ENCODE measurements at places on chromosomes 7 and 10. TPM values are rescaled to one million over a fixed set of nuclear protein-coding genes. Genes with fewer than 3 reads are reported as not detected.

The NKX1-2 gene
- not detected for total RNA-seq

DNA sequence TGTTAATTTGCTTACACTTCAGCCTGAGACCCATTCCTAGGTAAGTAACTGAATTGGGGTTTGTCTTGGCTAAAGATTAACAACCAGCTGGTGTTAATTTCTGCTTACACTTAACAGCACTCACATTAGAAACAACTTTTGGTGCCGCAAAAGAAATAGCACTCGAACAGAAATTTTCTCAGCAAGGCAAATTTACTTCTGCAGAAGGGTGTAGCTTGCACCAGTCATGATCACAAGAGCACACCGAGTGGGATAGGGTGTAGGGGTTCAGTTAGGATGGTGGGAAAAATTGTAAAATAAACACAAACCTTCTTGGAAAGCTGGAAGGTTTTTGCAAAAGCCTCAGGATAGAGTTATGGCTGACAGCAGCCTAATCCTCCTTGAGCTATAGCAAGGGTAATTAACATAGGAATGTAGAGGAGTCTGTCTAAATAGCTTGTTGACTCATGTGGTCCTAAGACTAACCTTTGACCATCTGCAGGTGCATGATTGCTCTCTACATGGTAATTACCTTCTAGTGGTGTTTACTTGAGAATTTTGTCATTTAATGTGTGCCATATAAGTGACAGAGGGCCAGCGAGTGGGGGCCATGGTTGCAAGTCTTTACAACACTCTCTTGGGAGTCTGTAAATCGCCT, 67.8 kb upstream of the CDK13 start:
- DNase-seq: no peak

- DNase-seq: no peak
Observed at GRCh38 chr10:58350619-58351323, 16.0 kb downstream of the UBE2D1 start.

The FBXL13 gene
- 1.4 TPM for total RNA-seq

DNA sequence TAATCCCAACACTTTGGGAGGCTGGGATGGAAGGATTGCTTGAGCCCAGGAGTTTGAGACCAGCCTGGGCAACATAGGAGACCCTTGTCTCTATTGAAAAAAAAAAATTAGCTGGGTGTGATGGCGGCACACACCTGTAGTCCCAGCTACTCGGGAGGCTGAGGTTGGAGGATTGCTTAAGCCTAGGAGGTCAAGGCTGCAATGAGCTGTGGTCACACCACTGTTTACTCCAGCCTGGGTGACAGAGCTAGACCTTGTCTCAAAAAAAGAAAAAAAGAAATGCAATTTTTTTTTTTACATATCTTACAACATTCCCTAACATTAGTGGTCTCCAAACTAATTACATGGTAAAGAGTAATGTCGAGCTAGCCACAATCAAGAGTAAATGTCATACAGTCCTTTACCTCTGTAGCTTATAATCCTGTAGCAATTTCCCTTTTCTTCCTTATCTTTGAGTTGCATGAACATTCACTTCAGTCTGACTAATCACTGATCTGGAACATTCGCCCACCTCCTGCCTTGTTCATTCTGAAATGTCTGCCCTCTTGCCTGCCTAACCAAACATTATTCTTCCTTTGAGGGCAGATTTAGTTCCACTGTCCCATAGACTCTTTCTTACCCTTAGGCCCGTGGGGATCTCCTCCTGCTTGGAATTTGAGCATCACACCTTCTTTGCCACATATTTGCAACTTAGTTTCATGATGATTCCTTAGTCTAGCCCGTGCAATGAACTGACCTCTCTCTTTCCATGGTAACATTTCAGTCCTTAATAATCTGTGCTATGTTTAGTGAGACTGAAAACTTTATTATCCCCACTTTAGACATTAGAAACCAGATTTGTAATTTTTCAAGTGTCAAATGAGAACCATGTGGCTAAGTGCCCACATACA, 4.8 kb upstream of the VCL start:
- no peak for DNase-seq

GRCh38 chr7:148395990-148396716, 194.4 kb upstream of the C7orf33 start:
- no peak for DNase-seq

DNA sequence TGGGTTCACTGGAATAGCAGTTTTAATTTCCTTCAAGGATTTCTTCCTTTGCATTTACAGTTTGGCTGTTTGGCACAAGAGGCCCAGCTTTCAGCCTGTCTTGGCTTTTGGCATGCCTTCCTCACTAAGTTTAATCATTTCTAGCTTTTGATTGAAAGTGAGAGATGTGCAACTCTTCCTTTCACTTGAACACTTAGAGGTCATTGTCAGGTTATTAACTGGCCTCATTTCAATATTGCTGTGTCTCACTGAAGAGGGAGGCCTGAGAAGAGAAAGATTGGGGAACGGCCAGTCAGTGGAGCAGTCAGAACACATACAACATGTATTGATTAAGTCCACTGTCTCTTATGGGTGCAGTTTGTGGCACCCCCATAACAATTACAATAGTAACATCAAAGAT, 33.9 kb downstream of the PTTG1IP2 start:
- no peak for DNase-seq

GRCh38 chr7:99252166-99252895, 20.3 kb upstream of the MYH16 start:
- DNase-seq: no peak

DNA sequence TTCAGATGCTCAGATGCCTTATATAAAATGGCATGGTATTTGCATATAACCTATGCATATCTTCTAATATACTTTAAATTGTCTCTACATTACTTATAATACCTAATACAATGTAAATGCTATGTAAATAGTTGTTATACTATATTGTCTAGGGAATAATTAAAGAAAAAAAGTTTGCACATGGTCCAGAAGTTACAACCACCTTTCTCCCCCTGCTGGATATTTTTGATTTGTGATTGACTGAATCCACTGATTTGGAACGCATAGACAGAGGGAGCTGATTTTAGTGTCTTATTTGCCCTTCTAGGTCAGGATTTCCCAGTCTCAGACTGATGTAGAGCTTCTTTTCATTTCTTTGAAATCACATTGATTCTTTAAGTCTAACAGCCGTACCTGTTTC, 31.8 kb downstream of the MDFIC start:
- no peak for DNase-seq

The SRRT gene
- total RNA-seq: 49.6 TPM

DNA sequence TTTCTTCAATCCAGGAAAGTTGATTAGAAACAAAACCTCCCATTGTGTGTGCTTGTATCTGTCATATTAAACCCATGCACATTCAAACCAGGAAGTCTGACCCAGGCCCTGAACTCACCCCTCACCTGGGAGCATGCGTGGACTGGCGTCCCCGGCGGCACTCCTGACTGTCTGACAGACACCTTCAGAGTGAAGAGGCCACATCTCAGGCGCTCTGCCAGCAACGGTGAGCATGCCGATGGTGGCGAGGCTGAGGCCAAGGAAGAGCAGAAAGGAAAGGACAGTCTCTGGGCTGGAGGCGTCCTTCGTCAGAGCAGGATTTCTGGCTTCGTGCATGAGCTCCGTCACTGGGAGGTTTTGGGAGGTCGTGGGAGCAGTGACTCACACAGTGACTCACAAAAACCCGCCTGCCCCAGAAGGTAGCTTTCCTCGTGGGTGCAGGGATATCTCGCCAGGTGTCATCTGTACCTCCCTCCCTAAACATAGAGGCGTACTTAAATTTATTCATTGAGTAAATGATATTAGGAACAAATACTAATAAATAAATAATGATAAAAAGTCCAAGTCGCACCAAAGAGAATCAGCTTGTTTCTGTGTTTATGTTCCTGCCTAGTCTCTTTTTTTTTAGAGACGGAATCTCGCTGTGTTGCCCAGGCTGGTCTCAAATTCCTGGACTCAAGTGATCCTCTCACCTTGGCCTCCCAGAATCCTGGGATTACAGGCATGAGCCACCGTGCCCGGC, 13.5 kb downstream of the IQCE start:
- DNase-seq: peak; percentile 75

DNA sequence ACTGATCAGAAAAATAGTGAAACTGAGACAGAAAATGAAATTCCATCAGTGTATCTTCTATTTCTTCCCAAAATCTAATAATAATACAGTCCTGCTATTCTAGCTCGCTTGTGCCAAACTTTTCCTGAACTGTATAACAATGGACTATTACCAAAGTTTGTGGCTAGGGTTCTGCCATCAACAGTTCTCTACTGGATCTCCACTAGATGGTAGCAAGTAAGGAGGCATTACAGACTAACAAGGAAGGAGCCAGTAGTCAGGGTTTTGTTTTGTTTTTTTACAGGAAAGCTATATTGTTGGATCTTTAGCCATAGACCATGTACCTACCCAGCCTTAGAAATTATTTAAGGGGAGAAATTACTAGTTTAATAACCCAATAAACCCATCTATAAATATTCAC, 10.8 kb downstream of the MTERF1 start:
- no peak for DNase-seq

DNA sequence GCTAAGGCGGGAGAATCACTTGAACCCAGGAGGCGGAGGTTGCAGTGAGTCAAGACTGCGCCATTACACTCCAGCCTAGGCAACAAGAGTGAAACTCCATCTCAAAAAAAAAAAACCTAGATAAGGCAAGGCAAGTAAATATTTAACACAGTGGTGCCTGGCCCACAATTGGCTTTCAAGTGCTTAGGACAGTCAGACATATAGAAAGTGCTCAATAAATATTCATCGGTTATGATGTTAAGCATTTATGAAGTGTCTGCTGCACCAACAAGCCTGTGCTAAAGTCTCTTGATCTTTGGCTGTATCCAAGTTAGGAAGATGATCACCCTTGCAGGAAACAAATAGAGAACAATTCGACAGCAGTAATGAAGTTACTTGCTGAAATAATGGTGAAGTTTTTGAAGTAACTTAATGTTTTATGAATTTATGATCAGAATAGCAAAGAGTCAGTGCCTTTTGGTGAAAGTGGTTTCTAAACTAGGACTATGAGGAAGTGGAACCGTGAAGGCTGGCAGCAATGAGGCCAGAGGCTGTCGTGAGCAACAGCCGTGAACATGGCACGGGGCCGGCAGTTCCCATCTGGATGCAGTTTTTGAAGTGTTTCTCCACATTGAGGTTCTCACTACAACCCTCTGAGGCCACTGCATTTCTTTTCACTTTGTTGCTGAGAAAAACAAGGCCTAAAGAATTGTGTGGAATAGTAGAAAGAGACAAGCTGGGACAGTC, 48.1 kb upstream of the GATA3 start:
- DNase-seq: no peak

DNA sequence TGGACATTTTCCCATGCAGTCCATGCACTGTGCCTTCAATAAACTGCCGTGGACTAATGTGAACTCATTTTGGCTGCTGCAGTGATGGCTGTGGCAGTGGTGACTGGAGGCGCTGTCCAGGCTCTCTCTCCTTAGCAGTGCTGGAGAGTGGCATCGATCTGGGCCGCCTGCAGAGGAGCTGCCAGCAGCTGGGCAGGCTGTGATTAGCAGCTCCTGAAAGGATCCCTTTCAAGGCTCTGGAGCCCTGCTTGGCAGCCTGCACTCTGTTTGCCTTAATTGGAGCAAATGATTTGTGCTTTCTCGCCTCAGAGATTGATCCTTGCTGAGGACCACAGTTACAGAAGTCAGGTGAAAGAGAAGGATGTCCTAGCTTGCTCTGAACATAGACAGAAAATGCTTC, 130.1 kb upstream of the VWC2 start:
- DNase-seq: no peak

GRCh38 chr10:98420786-98421185, 5.8 kb upstream of the PYROXD2 start:
- no peak for DNase-seq

DNA sequence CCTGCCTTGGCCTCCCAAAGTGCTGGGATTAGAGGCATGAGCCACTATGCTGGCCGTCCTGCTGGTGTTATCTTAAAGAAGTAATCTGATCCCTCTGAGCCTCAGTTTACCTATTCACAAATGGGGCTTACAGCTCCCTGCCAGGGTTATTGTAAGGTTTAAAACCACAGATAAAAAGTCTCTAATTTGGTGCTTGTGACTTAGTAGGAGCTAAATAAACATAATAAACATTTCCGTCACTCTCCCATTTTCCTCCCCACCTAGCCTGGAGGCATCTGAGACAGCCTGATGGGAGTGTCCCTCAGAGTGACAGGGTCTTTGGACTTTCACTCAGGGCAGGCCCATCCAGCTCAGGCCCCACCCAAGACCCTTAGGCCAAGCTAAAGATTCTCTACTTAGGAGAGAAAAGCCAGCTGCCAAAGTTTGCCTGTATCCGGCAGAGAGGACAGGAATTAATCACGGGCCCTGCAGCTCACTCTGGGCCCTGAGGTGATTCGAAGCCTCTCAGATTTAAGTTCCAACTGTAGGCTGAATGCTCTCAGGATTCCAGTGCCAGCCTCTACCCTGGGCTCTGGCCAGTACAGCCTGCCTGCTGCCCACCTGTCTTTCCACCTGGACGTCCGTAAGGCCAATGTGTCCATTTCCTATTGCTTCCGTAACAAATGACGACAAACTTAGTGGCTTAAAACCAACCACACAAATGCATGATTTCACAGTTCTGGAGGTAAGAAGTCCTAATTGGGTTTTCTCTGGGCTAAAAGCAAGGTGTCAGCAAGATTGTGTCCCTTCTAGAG, 21.8 kb upstream of the DUSP5 start:
- no peak for DNase-seq

DNA sequence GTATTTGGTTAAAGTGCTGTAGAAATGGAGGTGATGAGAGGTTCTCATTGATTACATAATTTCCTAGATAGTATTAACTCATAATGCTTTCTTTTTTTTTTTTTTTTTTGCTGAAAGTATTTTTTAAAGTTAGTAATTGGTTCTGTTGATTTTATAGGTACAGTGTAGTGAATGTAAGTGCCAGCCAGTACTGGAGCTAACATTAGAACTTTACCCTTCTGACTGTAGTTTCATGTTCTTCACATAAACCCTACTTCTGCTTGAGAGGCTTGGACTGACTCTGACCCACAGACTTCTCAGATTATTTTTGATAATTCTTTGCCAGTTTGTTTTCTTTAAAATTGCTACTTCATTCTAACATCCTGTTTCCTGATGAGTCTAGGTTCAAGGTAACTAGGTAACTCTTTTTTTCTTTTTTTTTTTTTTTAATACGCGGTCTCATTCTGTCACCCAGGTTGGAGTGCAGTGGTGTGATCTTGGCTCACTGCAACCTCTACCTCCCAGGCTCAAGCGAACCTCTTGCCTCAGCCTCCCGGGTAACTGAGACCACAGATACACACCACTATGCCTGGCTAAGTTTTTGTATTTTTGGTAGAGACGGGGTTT, 92.2 kb upstream of the OIT3 start:
- no peak for DNase-seq

The R3HCC1L gene
- 12.6 TPM for total RNA-seq

The UBE2D4 gene
- total RNA-seq: 24.6 TPM

- DNase-seq: no peak
Observed at GRCh38 chr10:3858051-3858845, 73.2 kb upstream of the KLF6 start.

The ACTA2 gene
- total RNA-seq: 50.3 TPM

GRCh38 chr10:122553341-122553740, 7.2 kb upstream of the DMBT1 start:
- no peak for DNase-seq

The MACROH2A2 gene
- 1.8 TPM for total RNA-seq
